ENCODE measurements at places on chromosomes 13 and 19.

GRCh38 chr13:67221630-67222226 lies 8.4 kb downstream of the PCDH9 start:
- no peak for DNase-seq

DNA sequence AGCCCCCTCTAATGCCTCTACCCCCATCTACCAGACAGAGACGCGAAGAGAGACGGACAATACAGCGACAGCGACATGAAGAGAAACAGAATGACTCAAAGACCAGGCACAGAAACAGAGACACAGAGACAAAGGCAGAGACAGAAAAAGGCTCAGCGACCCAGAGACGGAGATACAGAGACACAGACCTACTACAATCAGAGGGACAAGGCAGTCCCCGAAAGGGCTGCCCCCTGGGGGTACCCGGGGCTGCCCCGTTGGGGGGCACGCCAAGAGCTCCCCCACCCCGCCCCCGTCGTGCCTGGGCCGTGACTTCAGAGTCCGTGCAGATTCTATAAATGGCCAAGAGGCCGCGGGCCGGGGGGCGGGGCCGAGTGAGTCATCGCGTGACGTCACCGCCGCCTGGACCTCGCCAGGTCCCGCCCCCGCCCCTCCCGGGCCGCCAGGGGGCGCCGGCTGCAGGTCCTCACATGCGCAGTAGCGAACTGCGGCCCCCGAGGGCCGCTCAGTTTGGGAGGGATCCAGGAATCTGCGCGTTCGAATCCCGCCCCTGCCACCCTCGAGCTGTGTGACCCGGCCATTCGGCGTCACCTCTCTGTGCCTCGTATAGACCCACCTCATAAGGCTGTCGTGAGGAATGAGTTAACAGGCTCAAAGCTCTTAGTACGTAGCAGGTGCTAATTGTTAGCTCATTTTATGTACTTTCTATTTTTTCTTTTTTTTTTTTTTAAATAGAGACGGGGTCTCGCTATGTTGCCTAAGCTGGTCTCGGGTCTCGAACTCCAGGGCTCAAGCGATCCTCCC lies 2.7 kb upstream of the CNN1 start:
- peak; percentile 3 for DNase-seq

- no peak for DNase-seq
Measured at GRCh38 chr13:75334634-75335447, 147.1 kb downstream of the TBC1D4 start.

DNA sequence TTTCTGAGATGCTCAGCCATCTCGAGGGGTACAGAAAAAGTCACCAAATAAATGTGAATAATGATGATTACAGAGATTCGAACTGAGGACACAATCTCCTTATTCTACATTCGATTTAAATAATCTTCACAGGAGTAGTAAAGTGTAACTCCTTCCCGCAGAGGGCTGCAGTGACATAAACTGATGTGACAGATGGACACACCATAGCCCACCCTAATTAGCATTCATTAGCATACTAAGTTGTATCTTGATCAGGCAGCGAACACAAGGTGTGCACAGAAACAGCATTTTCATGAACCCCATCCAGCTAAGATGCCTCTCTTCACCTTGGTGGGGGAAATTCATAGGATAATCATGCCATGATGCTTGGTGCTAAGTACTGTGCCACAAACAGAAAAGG lies 83.0 kb downstream of the TNFSF11 start:
- no peak for DNase-seq

GRCh38 chr19:43639519-43640423 lies at the start of gene CADM4:
CADM4 (minus strand) TSS chr19:43639850; CDS start chr19:43639790, 60 bp downstream.
- no peak for DNase-seq

- DNase-seq = no peak
Measured at GRCh38 chr13:98004107-98004506, 50.6 kb downstream of the IPO5 start.

DNA sequence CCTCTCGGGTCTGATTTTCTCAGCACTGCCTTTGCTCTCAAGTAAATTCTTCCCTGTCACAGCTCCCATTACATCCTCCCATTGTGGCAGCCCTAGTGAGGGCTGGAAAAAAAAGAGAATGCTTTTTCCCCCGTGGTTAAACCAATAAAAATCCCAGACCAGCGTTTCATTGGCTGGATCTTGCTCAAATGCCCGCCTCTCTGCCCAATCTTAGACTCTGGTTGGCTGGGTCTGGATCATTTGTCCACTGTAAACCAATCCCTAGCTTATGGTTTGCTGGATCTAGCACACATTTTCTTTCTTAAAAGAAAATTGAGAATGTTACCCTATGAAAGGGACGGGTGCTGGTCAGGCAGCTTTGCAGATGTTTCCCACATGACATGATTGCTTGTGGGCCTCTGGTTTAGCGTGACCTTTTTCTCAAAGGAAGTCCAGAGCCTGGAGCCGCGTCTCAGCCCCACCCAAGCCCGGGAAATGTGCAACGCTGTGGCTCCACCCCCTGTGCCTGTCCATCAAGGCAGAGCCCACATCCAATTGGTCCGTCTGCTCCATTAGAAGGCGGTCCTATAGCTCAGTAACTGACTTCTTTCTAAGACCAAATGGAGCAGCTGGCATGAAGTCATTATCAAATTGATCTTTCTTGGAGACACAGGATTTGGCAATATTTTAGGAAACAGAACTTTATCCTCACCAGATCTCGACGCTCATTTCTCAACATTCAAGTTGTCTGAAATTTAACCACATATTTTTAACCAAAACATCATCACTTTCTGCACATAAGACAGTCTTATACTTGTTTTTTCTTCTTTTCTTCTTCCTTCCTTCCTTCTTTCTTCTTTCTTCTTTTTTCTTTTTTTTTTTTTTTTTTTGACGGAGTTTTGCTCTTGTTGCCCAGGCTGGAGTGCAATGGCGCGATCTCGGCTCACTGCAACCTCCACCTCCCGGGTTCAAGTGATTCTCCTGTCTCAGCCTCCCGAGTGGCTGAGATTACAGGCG lies 2.6 kb upstream of the MCEMP1 start:
- DNase-seq = peak; percentile 3

- no peak for DNase-seq
Measured at GRCh38 chr19:58354478-58355030, 1.3 kb upstream of the A1BG start.

- no peak for DNase-seq
Measured at GRCh38 chr19:33552928-33553279, 31.3 kb upstream of the PEPD start.

DNA sequence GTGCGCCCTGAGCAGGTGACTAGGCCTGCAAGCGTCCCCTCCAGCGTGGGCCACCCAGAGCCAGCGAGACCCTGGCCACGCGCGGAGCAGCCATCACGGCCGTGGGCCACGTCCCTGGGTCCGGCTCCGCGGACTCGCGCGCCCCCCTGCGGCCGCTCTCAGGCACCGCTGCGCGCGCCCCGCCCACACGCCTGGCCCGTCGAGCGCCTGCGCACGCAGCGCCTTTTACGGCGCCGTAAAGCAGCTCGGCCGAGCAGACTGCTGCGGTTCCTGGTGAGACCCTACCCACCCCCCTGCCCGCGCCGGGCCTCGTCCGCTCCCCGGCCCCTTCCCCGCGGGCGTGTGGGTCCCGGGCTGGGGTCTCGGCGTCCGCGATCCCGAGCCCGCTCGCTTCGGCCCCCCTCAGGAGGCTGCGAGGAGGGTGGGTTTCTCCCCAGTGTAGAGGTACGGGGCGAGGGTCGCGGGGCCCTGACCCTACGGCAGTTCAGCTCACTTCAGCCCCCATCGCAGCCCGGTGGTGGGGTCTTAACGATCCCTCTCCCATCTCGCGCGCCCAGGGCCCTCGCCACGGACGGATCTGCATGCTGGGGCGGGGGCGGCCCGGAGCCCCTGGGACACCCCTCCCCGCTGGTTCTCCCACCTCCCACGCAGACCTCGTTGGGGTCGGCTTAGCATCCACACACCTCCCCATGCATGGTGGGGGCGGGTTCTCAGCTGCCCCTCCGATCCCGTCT lies at the start of gene TRAPPC5:
Gene TRAPPC5 (plus strand): TSS at position 228 of the 734 bp plus-strand sequence. CDS start 1,421 bp downstream, outside the sequence.
- peak; percentile 30 for DNase-seq

DNA sequence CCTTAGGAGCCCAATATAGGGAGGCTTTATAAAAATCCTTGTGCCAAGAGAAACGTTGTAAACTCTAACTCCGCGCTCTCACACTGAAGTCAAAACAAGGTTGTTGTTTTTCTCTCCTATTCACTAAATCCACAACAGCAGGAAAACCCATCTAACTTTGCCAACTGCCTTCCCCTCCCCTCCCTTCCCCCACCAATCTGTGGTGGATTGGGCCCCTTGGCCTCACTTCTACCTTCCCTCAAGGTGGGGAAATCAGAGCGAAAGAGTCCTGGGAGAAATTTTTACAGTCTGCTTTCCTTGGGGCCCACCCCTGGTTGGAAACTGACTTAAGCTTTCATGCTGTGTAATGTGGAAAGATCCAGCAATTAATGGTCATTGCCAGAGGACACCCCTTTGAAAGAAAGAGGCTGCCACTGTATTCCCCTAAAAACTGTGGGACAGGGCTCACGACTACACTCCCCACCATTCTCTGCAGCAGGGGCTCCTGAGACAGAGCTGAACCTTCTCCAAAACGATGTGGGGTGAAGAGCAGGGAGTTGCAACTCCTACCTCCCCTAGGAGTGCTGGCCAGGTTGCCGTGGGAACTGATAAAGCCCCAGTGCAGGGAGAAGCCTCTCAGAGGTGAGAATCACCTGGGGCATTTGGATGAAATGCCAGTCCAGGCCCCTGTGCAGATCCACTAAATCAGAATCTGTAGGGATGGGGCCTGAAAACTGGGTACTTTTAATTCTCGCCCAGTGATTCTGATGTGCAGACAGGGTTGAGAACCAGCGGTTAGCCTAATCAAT lies 1.1 kb downstream of the DHRS12 start:
- no peak for DNase-seq

- no peak for DNase-seq
Measured at GRCh38 chr13:110445722-110446574, 115.6 kb downstream of the RAB20 start.

DNA sequence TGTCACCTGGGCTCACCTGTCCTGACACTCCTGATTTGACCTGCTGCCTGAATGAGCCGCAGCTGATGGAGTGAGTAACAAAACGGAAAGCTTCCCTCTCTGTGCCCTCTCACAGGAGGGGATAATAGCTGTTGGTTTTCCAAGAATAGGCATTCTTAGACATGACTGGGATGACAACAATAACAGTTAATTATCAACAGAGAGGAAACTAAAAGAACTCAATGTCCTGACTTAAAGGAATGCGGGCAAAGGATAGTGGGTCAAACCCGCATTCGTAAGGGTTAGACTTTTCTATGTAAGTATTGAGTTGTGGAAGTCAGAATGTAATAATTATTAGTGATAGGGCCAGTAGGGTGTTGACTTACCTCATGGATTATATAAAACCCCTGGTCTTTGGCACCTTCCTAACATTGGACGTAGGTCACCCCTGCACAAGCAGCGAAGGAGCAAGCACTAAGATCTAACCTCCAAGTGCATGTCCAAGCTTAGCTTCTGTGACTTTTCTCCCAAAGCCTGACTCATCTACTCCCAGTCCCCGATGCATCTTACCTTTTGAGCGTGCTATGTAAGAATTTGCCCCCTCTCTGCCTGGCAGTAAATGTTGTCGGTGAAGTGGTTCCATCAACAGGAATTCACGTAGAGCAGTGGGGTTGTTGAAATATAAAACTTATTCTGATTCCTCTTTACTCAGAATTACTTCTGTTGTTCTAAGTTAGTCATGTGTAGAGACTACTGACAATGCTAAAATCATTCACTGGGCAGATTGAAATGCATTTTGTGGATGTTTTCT lies 442.3 kb downstream of the FGF9 start:
- DNase-seq = no peak

GRCh38 chr13:65656740-65657329 lies 1573.3 kb downstream of the PCDH9 start:
- DNase-seq = no peak

- no peak for DNase-seq
Measured at GRCh38 chr13:84470528-84470927, 588.3 kb upstream of the SLITRK1 start.

DNA sequence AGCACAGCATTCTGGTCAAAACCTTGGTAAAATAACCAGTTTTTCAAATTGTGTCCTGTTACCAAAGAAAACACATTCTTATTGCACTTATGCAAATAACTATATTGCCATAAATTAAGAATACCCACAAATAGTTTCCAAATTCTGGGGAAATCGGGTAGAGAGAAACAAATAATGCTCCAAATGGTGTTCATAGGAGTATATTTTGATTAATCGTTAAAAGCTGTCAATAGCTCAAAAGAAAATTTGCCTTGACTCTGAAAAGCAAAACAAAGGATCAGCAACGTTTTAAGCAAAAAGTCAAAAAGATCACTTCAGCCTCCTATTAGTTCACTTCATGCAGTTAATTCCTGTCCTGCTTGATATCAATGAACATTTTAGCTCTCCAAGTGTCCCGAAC lies 22.2 kb upstream of the CEACAM21 start:
- DNase-seq = no peak

DNA sequence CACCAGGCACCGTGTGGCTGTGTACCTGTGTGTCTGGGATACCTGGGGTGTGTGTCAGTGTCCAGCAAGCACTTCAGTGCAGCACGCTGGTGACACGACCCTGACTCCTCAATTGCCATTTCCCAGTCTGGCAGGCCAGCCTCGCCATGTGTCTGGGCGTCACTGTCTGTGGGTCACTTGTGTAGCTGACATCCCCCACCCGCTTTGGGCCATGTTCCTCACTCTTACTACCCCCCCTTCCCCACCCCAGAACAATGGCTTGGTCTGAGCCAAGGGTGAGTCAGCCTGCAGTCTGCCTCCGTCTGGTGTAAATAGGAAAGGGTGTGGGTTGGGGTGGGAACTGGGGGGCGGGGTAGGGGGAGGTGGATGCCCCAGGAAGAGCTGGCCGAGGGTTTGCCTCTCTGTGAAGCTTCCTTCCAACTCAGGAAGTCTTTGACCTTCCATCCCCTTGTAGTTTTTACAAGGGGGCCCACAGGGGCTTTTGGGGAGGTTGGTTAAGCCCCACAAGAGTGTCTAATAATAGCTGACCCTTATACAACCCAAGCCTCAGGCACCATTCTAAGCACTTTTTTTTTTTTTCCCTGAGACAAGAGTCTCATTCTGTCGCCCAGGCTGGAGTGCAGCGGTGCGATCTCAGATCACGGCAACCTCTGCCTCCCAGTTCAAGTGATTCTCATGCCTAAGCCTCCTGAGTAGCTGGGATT lies 17.6 kb downstream of the NOVA2 start:
- no peak for DNase-seq

DNA sequence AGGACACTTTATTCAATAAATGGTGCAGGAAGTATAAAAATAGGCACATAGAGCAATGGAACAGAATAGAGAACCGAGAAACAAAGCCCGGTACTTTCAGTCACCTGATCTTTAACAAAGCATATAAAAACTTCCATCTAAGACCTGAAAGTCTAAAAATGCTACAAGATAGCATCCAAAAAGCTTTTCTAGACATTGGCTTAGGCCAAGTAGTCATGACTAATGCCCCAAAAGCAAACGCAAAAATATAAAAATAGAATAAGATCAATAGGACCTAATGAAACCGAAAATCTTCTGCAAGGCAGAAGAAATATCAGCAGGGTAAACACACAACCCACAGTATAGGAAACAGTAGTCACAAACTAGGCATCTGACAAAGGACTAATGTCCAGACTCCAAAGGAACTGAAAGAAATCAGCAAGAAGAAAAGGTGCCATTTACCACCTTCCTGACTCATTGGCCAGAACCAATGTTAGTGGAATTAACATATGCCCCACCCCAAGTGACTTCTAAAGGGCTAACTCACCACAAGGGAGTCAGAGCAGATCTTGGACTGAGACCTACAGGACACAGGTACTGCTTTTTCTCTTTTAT lies 40.8 kb upstream of the CEACAM21 start:
- no peak for DNase-seq
